ENCODE measurements at places on chromosomes 7 and 10. TPM values are rescaled to one million over a fixed set of nuclear protein-coding genes. Genes with fewer than 3 reads are reported as not detected.
A peak's percentile ranks its signal among the peaks of the same experiment; 100 is the strongest.

SH2D4B gene
- 0.23 TPM for total RNA-seq

GRCh38 chr7:49885593-49886285 lies 112.3 kb downstream of the VWC2 start:
- peaks cover 3% of the 10 kb centered on the region for H3K27me3 ChIP-seq
- no peaks in the 10 kb centered on the region for H3K4me1 ChIP-seq
- DNase-seq, result no peak
- H3K4me3 ChIP-seq, result no peak overlapping the region
- no peak overlapping the region for H3K27ac ChIP-seq

- H3K4me3 ChIP-seq, result no peak within 1 kb of the TSS
- no peak within 1 kb of the TSS for H3K27ac ChIP-seq
- no peak for DNase-seq
These were observed at the start of gene MGAM2 for GRCh38 chr7:142111499-142111898. Gene MGAM2, plus strand, starts transcription at chr7:142111718. Its CDS starts 5,156 bp downstream, at chr7:142116874.

DNA sequence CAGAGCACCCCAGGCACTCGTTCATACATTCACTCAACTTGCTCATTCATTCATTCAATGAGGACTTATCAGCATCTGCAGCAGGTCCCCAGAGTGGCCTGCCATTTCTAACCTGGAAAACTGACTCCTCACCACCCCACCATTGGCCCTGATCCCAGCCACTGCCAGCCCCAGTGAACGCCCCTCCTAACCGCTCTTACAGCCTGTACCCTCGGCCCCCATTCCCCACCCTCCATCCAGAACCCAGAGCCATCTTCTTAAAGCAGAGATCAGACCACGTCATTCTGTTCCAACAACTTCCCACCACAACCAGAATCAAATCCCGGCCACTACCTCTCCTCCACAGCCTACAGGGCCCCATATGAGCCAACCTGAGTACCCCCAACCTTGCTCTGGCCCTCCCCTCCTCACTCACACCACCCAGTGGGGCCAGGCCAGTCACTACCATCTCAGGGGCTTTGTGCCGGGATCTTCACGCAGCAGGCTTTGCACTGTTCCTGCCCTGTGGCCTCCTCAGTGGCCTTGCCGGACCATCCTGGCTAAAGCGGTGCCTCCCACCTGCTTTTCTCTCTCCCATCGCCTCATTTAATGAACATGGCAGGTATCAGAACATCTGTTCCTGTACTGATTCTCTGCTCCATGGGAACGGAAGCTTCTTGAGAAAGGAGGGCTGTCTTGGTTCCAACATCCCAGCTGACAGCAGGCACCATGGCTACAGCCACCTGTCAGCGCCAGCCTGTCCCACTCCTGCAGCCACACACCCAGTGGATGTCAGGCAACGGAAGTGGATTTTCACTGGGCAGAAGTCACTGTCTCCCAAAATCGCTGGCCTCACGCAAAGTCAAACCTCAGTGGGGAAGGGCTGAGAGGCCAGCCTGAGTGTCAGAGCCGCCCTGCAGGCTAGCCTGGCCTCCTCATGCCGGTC lies 45.4 kb downstream of the FAM53B start:
- H3K4me1 ChIP-seq, result peaks cover 92% of the 10 kb centered on the region
- H3K36me3 ChIP-seq, result peaks cover 54% of the 10 kb centered on the region
- H3K27ac ChIP-seq, result peak overlapping the region; percentile 94
- no peaks in the 10 kb centered on the region for H3K27me3 ChIP-seq
- peak overlapping the region; percentile 60 for H3K4me3 ChIP-seq
- no peak for DNase-seq

DPP6 gene
- not detected for total RNA-seq

MNX1 gene
- total RNA-seq, result not detected

SEMA3A gene
- 0.14 TPM for total RNA-seq

- H3K27ac ChIP-seq, result peak overlapping the region; percentile 17
- H3K4me1 ChIP-seq, result peaks cover 27% of the 10 kb centered on the region
- H3K36me3 ChIP-seq, result peaks cover 59% of the 10 kb centered on the region
- no peak for DNase-seq
- H3K27me3 ChIP-seq, result no peaks in the 10 kb centered on the region
- no peak overlapping the region for H3K4me3 ChIP-seq
These were observed 15.6 kb downstream of the RGS10 start for GRCh38 chr10:119526621-119527592.

- no peak for DNase-seq
- no peak overlapping the region for H3K4me3 ChIP-seq
- no peaks in the 10 kb centered on the region for H3K4me1 ChIP-seq
- peaks cover 6% of the 10 kb centered on the region for H3K36me3 ChIP-seq
- H3K27ac ChIP-seq, result no peak overlapping the region
- H3K27me3 ChIP-seq, result no peaks in the 10 kb centered on the region
These were observed 39.8 kb upstream of the GPR22 start for GRCh38 chr7:107430057-107430456.

- H3K4me3 ChIP-seq, result no peak overlapping the region
- no peak for DNase-seq
- H3K27me3 ChIP-seq, result peaks cover 58% of the 10 kb centered on the region
- H3K36me3 ChIP-seq, result peaks cover 3% of the 10 kb centered on the region
These were observed 683 bp downstream of the CHAT start for GRCh38 chr10:49614242-49615198.

- no peak overlapping the region for H3K27ac ChIP-seq
- peaks cover 65% of the 10 kb centered on the region for H3K36me3 ChIP-seq
- no peak for DNase-seq
- no peaks in the 10 kb centered on the region for H3K27me3 ChIP-seq
- H3K4me3 ChIP-seq, result no peak overlapping the region
These were observed 14.0 kb downstream of the AGFG2 start for GRCh38 chr7:100553032-100553431.

SNX10 gene
- total RNA-seq, result 42.1 TPM

DNA sequence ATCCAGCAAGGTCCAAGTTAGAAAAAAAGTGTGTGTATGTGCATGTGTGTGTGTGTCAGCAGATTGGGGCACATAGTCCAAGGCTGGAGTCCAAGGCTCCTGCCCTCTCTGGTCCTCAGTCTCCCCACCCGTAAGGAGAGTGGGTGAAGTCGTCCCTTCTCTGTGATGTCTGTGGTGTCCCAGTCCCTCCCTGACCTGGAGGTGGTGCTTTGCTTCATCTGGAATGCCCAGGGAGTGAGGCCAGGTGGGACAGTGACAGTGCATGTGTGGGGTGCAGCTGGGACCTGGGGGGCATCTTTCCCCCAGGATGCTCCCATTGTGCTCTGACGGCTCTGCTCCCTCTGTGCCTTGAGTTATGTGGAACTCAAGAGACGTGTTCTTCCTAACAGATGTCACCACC lies 18.0 kb downstream of the AQP1 start:
- no peaks in the 10 kb centered on the region for H3K27me3 ChIP-seq
- no peak overlapping the region for H3K27ac ChIP-seq
- no peaks in the 10 kb centered on the region for H3K4me1 ChIP-seq

SHTN1 gene
- 0.07 TPM for total RNA-seq

CNTNAP2 gene
- not detected for total RNA-seq

CDK1 gene
- 101 TPM for total RNA-seq

GIMAP8 gene
- total RNA-seq, result 7.9 TPM

- peaks cover 4% of the 10 kb centered on the region for H3K27me3 ChIP-seq
- DNase-seq, result no peak
- no peak overlapping the region for H3K27ac ChIP-seq
- no peaks in the 10 kb centered on the region for H3K4me1 ChIP-seq
- H3K36me3 ChIP-seq, result no peaks in the 10 kb centered on the region
These were observed 96.1 kb downstream of the ARL4A start for GRCh38 chr7:12783421-12784095.

DNA sequence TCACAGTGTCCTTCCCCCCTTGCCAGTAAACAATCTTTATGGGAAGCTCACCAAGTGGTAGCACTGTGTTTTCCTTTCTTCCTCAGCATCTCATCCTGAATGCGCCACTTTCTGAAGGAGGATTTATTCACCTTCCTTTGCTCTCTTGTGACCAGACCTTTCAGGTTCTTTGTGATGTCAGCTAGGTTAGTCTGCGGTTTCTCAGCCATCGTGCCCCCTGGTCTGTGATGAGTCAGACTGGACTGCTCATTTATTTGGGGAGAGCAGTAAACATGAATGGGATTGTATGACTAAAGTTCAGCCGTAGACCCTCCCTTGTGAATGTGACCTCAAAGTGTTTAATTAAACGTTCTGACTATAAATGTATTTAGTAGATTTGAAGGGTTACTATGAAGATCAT lies 235.1 kb upstream of the CELF2 start:
- no peak overlapping the region for H3K4me3 ChIP-seq
- no peaks in the 10 kb centered on the region for H3K4me1 ChIP-seq
- no peak overlapping the region for H3K27ac ChIP-seq
- H3K36me3 ChIP-seq, result no peaks in the 10 kb centered on the region
- peaks cover 7% of the 10 kb centered on the region for H3K27me3 ChIP-seq

CFAP46 gene
- total RNA-seq, result not detected

GRCh38 chr7:129886167-129886817 lies 66.5 kb downstream of the UBE2H start:
- no peak overlapping the region for H3K27ac ChIP-seq
- H3K4me3 ChIP-seq, result no peak overlapping the region
- H3K4me1 ChIP-seq, result no peaks in the 10 kb centered on the region

GRCh38 chr10:76149182-76149581 lies 717.8 kb downstream of the LRMDA start:
- no peaks in the 10 kb centered on the region for H3K4me1 ChIP-seq
- no peaks in the 10 kb centered on the region for H3K27me3 ChIP-seq
- no peak overlapping the region for H3K4me3 ChIP-seq
- DNase-seq, result no peak
- H3K36me3 ChIP-seq, result no peaks in the 10 kb centered on the region
